ENCODE measurements at places on chromosomes 5 and 9.

DNA sequence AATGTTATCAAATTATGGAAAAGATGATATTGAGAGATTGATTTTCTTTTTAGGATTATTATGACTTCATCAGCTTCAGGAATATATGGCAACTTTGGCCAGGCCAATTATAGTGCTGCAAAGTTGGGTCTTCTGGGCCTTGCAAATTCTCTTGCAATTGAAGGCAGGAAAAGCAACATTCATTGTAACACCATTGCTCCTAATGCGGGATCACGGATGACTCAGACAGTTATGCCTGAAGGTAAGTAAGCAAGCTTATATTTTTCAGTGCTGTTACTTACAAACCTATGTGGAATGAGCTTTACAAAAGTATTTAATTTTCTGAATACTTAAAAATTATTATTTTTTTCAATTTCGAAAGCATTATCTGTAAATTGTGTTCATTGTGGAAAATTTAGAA is 26.5 kb downstream of the HSD17B4 start:
- no peak for DNase-seq

- DNase-seq, result no peak
These were observed 1.3 kb upstream of the MTAP start for GRCh38 chr9:21800931-21801682.

GRCh38 chr5:176725521-176726280 is 78.4 kb downstream of the TSPAN17 start:
- peak; percentile 39 for DNase-seq

DNA sequence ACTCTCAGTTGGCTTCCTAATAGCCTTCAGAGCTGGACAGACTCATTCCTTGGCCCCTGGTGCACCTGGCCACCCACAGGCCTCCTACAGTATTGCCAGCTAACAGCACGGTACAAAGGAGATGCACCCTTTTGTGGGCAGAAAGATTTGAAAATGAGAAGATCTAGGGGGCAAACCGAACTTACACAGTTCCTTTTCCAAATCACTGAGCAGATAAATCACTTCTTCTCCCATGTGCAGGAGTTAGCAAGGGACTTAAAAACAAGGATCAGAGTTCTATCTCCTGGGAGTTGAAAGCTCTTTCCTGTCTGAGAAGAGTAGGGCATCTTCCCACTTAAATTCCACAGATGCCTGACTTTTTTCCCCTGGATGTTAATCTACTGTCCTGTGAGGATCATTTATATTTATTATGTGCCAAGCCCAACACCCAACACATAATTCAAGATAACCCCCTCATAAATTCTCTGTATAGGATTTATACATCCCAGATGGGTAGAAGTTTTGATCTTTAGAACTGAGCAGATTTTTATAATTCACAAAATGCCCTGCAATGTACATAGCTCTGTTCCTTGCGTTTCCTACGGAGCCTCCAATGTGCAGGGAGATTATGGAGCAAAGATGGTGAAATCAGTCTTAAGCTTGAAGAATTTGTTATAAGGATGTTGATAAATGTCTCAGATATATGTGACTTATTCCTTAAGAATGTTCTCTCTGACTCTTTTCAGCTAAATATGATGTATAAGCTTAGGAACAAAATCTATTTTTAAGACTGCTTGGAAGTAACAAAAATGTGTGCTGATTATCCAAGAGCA is 207.2 kb upstream of the DAPK1 start:
- DNase-seq, result no peak

- DNase-seq, result no peak
These were observed 80.0 kb upstream of the SNX2 start for GRCh38 chr5:122694884-122695283.

GRCh38 chr5:113575074-113575473 is 61.6 kb downstream of the YTHDC2 start:
- no peak for DNase-seq

DNA sequence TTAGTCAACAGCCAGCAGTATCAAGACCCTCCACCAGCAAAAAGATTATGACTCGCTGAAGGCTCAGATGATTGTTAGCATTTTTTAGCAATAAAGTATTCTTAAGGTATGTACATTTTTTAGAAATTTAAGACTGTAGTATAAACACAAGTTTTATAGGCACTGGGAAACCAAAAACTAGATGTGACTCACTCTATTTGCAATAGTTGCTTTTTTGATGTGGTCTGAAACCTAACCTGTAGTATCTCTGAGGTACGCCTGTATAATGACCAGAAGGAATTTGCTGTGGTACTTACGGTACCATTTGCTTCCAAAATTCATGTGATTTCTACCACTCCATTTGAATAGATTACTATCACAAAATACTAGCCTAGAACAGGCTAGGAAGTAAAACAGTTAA is 60.8 kb downstream of the WDR41 start:
- DNase-seq, result no peak

GRCh38 chr9:114779352-114779845 is 26.4 kb downstream of the TNFSF15 start:
- no peak for DNase-seq

GRCh38 chr5:109704282-109704952 is 14.7 kb downstream of the MAN2A1 start:
- DNase-seq, result no peak

DNA sequence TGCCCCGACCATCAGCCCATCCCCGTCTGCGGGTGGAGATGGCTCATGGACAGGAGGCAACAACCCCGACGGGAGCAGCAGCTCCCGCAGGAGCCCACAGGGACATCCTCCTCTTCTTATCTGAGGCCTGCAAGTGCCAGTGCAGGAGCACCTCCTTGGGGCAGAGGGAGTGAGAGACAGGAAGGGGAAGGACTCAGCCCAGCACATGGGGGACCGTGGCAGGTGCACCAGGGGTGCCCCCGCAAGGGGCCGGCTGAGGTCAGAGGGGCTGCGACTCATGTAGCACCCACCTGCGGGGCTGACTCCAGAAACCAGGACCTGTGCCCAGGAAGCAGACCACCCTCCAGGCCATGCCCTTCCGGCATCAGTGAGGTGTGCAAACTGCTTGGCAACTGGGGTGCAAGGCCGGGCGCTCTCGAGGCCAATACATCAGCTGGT is 259.8 kb upstream of the ADAMTS16 start:
- no peak for DNase-seq

DNA sequence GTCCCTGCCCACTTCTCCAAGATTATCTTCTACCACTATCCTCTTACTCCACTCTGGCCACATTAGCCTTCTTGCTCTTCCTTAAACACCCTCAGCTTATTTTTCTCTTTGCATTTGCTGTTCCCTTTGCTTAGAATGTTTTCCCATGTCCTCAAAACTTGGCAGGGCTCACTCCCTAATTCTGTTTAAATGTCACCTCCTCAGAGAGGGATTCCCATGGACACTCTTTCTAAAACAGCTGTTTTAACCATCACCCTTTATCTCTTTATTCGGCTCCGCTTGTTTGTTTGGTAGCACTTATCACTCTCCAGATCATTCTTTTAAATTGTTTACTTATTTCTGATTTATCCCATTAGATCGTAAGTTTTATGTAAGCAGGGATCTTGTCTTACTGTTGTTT is 278.5 kb downstream of the CWC27 start:
- no peak for DNase-seq

- no peak for DNase-seq
These were observed 140.6 kb upstream of the KLF4 start for GRCh38 chr9:107630156-107630555.

DNA sequence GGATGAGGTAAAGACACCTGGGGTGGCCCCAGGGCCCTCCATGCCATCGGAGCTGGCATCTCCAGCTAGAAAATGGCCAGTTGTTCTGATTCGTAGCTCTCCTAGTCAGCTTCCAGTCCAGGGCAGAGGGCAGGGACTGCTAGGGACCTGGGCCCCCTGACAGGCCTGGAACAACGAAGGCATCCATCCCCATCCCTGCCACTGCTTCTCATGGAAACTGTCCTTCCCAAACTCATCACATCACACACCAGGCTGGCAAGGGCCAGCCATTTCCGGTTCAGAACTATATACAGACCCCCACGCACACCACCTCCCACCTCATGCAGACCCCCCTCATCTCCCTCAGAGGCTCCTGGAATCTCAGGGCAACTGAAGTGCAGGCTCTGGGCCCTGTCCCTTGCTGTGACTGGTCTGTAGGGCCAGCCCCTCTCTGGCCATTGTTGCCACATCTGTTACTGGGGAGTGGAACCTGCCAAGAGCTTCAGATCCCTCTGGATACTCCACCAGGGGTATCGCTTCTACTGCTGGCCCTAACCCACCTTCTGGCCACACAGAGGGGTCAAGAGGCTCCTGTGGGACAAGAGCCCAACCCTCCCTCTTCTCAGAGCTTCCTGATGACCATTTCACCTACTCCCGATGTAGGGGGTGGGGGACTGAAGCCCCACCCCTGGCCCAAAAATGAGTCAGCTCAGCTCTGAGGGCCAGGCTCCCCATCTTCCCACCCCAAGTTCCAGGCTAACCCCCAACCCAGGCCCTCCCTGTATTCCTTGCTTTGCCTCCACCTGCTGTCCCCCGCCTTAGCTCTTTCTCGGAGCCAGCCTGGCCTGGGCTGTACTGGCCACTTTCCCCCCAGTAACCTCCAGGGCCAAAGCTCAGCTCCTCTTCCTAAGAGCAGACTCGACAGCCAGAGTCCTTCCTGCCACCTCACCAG is 1.2 kb upstream of the MZB1 start:
- DNase-seq, result no peak

DNA sequence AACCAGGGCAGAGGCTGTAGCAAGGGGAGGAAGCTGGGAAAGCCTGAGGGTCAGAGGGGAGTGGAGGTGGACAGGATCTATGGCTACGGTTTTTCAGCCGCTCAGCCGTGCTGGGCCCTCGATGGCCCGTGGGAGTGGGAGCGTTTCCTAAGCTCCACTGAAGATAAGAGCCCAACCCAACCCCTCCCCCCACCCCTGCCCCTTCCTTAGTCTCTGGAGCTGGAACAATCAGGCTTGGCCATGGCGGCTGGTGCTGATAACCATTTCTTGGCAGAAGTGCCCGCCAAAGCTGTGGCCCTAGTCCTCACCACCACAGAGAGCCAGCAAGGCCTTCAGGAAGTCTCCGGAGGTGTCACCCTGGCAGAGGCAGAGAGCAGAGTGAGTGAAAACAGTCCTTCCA is 20.3 kb upstream of the TNIP1 start:
- no peak for DNase-seq

GRCh38 chr5:72141440-72142355 is 34.4 kb downstream of the MAP1B start:
- no peak for DNase-seq

DNA sequence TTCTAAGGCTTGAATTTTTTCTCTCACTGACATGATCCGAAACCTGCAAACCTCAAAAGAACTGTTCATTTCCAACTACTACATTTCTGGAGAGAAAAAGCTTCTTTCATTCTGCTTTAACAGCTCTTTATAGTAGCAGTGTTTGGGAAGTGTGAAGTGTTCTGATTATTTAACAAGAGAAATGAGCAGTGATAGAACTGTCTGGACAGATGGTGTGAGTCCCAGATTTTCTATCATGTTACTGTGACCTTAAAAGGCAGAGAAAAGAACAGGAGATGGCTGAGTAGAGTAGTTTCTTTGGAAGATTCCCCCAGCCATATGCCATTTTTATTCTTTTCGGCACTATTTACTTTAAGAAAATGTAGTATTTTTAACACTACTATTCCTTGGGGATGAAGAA is 41.3 kb upstream of the TAL2 start:
- peak; percentile 28 for DNase-seq

- no peak for DNase-seq
These were observed 44.0 kb upstream of the ZNF608 start for GRCh38 chr5:124790301-124790894.

- no peak for DNase-seq
These were observed 54.1 kb upstream of the DAB2 start for GRCh38 chr5:39478863-39479262.

DNA sequence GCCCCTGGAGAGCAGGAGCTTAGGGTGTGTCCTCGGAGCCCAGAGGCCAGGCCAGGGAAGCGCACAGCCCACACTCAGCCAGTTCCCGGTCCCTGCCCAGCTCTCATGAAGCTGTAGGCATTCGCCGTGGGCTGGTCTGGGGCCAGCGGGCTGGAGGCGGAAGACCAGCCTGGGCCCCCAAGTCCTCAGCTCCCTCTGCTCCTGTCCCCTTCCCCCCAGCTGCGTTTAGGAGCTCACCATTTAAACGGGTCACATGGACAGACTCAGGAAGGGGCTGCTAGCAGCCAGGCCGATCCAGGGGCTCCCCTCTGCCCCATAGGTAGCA is 17.4 kb downstream of the DNLZ start:
- DNase-seq, result no peak

GRCh38 chr5:95822542-95823181 is at the start of gene GLRX:
GLRX (minus strand) TSS chr5:95822726; CDS start chr5:95822662, 64 bp downstream.
- DNase-seq, result peak; percentile 95

GRCh38 chr5:80959768-80960442 is at the start of gene RASGRF2:
RASGRF2 (plus strand) TSS chr5:80960363; CDS start chr5:80960739, 376 bp downstream.
- no peak for DNase-seq

GRCh38 chr5:140631831-140632365 is 1.1 kb downstream of the CD14 start:
- peak; percentile 65 for DNase-seq

- no peak for DNase-seq
These were observed 70.2 kb upstream of the CDH6 start for GRCh38 chr5:31122998-31123951.

DNA sequence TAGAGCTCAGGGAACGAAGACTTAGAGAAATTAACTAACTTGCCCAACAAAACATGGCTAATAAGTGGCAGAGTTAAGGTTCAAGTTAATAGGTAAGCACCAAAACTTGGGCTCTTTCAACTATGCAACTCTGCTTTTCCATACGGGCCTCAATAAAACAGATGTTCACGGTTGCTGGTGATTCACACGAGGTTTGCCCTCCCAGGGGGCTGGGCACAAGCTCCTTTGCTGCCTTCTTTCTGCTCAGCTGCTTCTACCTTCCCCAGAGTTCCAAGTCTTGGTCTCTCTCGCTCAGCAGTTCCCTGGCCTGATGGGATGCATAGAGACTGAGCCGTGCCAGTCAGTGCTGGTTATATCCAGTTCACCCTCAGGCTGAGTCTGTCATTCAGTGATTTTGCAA is 217.9 kb downstream of the SREK1 start:
- no peak for DNase-seq

DNA sequence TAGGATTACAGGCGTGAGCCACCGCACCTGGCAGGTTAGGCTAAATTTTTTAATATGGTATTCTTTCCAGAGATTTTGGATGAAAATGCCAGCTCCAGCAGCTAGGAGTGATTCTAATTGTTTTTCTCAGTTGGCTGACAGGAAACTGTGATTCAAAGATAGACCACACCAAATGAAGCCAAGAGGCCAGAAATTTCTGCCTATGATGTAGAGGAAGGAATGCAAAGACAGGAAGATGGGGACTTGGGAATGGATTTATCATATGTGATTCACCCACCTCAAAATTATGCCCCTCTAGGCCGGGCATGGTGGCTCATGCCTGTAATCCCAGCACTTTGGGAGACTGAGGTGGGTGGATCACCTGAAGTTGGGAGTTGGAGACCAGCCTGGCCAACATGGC is 53.3 kb downstream of the UGCG start:
- DNase-seq, result no peak

GRCh38 chr9:105295201-105295550 is 50.7 kb downstream of the SLC44A1 start:
- no peak for DNase-seq

DNA sequence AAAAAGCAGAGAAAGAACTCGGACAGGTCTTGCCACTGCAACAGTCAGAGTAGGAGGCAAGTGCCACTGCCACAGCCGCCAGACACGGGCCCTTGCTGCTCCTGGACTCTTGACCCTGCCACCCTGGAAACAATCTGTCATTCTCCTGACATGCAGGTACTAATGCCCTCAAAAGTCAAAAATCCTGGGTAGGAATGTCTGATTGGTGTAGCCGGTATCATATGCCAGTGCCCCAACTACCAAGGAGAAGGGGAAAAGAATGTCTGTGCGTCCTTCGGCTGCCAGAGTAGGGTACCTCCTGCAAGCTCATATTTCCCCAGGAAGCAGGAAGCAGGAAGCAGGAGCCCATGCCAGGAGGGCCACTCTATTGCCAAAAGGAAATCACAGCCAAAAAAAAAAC is 30.5 kb upstream of the F2RL1 start:
- DNase-seq, result no peak

All from cerebellar cortex (tissue), 1 donor.